ENCODE measurements at places on chromosomes 13 and 19.

DNA sequence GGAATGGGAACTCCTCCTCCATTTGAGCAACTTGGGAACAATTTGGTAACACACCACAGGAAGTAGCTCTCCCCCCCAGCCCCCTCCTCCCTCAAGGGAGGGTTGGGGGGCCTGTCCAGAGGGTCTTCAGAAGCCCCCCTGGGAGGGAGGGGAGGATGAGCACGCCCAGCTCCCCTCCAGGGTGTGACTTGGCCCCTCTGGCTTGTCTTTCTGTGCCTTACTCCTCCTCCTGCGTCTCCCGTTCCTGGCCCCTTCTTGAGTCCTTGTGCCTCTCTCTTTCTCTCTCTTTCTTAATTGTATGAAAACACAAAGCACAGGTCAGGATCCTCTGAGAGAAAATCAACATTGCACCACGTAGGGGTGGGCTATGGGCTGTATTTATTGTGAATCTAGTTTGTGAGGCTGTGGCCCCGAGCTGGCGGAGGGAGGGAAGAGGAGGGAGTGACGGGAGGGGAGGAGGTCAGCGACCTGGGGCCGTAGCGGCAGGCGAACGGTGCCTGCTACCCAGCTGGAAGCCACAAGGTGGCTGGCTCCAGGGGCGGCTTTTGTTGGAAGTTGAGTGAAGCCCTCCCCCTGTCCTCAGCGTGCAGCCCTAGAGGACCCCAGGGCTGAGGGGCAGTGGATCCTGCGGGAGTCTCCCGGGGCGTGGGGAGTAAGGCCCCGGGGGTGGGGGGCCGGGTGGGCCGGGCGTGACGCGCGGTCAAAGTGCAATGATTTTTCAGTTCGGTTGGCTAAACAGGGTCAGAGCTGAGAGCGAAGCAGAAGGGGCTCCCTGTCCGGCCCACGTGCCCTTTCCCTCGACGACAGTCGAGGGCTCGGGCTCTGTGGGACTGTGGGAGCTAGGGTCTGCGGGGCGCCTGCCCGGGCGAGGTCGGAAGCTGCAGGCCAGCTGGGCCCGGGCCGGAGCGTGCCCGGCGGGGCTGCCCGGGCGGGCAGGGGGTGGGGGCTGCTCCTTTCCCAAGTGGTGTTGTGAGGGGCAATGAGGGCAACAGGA is 6.4 kb downstream of the LYL1 start:
- DNase-seq, result no peak

GRCh38 chr19:806815-807421 is 9.7 kb downstream of the PTBP1 start:
- DNase-seq, result no peak

- no peak for DNase-seq
Measured at GRCh38 chr19:55242517-55242916, 14.0 kb upstream of the TMEM86B start.

DNA sequence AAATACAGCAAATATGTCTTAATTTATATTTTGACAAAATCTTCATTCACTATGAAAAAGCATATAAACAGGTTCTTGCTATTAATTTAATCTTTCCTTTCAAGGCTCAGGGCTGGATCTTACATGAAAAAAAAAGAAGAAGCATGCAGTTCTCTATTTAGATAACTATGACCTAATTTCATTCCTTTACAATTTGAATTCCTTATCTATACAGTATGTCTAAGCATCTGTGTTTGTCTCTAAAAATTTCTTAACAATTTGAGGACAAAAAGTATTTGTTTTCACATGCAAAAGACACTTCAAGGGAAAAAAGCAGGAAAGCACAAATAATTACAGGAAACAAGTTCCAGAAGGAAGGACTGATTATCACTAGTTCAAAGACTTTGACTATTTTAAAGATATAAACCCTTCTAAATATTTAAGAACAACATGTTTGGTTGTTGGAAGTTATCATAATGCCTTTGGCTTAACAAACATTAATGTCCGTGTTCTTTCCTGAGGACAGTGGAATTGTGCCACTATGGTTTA is 157.5 kb downstream of the TBC1D4 start:
- DNase-seq, result no peak

DNA sequence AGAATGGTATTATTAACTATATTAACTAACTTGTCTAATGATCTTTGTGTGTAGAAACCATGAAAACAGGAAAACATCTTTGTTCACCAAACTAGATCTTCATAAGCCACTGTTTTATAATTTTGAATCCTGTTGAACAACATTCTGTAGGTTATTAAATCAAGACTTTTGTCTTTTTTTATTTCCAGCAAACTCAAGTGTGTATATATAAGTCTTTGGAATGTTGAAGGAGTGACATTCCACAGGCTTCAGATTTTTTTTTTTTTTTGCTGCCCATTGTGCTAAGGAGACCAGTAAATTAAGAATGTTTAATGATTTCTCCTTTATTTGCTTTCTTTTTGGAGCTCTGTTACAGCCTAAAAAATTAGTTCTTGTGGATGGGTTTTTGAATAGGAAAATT is 89.6 kb downstream of the LMO7 start:
- no peak for DNase-seq

Data from D721Med (cell line).